T-cell (primary cell): ENCODE measurements at places on chromosomes 5 and 9. TPM values are rescaled to one million over a fixed set of nuclear protein-coding genes. Genes with fewer than 3 reads are reported as not detected.

GRCh38 chr5:64634997-64635686, 55.2 kb upstream of the SHISAL2B start:
- no peak overlapping the region for H3K27ac ChIP-seq
- no peaks in the 10 kb centered on the region for H3K36me3 ChIP-seq
- H3K4me3 ChIP-seq, result no peak overlapping the region
- no peak for DNase-seq
- H3K27me3 ChIP-seq, result no peaks in the 10 kb centered on the region

The PDLIM4 gene
- total RNA-seq, result not detected

DNA sequence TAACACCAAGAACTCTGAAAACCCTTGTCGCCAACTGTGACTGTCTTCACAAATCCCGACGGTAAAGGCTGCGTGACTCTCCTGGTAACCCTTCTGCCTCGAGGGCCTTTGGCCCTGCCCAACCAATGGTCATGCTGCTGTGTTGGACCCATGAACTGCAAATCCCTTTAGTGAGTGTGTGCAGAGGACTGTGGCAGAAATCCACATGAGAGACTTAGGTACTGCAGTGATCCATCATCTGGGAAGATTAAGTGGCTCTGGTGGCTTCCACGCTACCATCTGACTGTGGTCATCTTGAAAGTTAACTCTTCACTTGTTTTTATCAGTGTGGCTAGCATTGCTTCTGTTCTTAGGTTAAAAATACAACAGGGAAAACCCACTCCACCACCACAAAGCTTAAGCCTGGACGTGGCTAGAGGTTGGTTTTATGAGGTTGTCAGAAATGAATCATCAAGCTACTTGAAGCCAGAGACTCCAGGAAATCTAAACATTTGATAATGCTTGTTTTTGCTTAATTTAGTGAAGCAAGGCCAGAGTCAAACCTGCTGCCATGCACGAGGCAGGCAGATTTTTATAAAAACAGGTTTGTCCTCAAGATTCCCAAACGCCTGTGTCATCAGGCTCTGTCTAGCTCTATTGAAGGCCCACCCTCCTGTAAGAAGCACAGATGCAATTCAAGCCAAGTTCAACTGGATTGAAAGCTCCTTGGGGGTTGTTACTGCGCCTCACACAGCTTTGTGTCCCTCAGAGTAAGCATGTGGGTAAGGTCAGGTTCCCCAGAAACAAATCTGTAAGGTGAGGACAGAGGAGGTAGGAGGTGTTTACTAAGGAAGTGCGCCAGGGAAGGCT, 52.7 kb upstream of the ERCC6L2 start:
- no peak overlapping the region for H3K27ac ChIP-seq
- H3K4me3 ChIP-seq, result no peak overlapping the region
- DNase-seq, result no peak
- no peaks in the 10 kb centered on the region for H3K4me1 ChIP-seq

DNA sequence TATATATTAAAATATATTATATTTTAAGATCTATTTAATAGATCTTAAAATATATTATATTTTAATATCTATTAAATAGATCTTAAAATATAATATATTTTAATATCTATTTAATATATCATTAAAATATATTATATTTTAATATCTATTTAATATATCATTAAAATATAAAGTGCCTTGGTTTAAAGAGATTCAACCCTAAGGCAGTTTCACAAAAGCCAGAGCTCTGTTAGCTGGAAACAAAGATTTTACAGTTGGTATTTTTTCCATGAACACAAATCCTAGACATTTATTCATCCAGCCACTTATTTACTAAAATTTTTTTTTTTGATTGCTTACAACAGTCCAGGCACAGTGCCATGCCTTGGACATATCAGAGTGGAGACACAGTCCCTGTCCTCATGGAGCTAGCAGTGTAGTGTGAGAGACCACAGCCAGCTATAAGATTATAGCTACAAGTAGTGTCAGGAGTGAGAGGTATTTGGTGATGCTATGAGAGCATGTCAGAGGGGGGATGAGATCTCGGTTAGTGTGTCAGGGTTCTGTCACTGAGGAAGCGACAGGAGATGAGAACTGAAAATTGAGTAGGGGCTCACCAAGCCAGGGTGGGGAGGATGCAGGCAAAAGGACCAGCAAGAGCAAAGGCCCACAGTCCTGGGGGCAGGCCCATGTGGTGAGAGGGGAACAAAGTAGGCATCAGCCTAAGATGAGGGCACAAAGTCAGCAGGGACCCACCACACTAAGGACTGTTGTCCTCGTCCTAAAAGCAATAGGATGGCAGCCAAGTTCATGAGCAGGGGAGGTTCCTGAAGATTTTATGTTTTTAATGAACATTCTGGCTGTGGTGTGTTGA, 74.5 kb downstream of the FBXO38 start:
- no peak for DNase-seq
- peaks cover 3% of the 10 kb centered on the region for H3K27me3 ChIP-seq
- H3K4me1 ChIP-seq, result no peaks in the 10 kb centered on the region
- H3K36me3 ChIP-seq, result no peaks in the 10 kb centered on the region
- no peak overlapping the region for H3K27ac ChIP-seq
